Stimulated activated CD4-positive, alpha-beta T cell treated with anti-CD3 and anti-CD28 coated beads, Interleukin-1b, Interleukin-23, amount 100 ng/mL, for 4 hours (primary cell): ENCODE measurements at places on chromosomes 3 and 15.
A peak's percentile ranks its signal among the peaks of the same experiment; 100 is the strongest.

DNA sequence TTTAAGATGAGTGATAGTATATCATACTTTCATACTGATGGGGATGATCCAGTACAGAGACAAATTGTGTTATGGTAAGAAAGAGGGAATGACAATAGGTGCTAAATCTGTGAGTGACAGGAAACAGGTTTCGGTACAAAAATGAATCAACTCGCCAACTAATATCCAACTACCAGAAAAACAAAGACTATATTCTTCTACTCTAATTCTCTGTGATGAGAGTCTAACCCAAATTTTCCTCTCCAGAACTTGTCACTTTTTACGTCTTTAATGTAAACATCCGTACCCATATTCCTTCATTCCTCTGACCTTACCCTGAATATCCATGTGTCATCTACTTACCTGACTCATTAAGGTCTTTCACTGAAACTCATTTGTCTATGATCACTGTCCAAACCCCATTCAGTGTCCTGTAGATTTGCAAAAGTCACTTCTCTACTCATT lies 39.6 kb downstream of the SCAPER start:
- no peak for DNase-seq

DNA sequence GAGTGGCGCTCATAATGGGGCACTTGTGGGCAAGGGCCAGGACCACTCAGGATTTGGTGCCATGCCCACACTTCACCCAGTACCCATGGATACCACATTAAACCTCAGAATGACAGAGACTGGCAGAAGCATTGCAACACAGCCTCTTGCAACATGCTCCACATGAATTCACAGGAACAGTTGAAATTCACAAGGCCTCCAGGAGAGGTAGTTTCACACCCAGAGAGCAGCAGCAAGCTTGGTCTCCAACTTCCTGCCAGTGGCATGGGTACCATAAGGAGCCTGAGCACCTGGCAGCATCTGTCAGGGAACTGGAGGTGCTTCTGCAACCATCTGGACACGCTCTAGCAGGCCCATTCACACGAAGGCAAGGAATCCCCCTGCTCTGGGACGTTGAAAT lies 101.0 kb downstream of the OSBPL10 start:
- no peak for DNase-seq

- DNase-seq = no peak
These were observed 22.6 kb upstream of the SCG3 start for GRCh38 chr15:51658664-51659063.

- no peak for DNase-seq
These were observed 47.3 kb upstream of the PGPEP1L start for GRCh38 chr15:99054892-99055291.

- no peak for DNase-seq
These were observed 6.5 kb downstream of the PSMD2 start for GRCh38 chr3:184305577-184305976.

DNA sequence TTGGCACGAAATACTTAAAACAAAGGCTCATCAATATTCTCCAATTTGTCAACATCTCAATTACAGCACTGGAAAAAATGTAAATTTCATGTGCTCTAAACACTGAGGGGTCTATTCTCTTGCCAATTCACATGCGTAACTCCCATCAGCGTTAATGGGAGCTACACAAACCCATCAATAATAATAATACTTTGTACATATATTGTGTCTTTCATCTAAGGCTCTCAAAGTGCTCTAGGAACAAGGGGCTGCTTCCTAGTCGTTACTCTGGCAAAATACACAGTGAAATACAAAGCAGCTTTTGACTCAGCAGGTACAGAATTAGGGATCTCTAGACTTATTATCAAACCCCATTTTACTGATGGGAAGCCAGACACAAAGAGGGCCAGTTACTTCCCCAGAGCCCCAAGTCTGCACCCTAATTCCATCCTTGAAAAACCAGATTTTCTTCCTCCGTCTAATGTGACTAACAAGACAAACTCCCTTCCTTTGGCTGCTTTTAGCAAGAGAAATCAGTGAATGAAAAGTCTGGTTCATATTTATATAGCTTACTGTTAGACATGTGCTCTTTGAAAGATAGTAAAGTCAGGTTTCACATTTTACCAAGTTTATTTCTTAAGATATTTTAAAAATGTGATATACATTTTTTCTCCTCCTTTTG lies 20.0 kb downstream of the MEIS2 start:
- DNase-seq = no peak

GRCh38 chr3:152574461-152575079 lies 260.4 kb upstream of the P2RY1 start:
- peak; percentile 11 for DNase-seq

- DNase-seq = no peak
These were observed 372.8 kb upstream of the TBL1XR1 start for GRCh38 chr3:177569875-177570657.

- no peak for DNase-seq
These were observed 25.5 kb downstream of the RARB start for GRCh38 chr3:25453619-25454004.

DNA sequence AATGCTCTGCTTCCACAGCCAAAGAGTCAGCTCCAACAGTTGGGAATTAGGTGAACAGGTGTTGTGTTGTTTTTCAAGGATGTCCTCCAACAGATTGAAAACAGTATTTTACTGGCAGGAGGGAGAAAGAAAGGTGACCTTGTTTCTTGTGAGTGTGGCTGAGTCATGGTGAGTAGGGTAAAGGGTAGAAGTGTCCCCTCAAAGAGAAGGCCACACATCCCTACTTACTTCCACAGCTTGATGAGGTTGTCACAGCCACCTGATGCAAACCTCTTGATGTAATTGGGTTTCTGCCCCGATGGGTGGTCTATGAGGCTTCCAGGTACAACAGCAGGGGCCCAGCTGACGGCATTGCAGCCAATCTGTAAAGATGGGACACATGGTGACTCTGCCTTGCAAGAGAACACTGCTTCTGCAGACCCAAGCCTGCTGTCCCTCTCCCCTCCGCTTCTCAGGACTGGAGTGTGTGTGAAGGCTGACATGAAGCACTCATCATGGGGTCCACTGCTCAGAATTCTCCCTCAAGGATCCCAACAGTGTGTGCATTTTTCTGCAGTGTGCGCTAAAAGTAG lies 12.7 kb upstream of the GHRL start:
- DNase-seq = no peak

GRCh38 chr3:141011997-141012262 lies 39.2 kb upstream of the SPSB4 start:
- DNase-seq = no peak

DNA sequence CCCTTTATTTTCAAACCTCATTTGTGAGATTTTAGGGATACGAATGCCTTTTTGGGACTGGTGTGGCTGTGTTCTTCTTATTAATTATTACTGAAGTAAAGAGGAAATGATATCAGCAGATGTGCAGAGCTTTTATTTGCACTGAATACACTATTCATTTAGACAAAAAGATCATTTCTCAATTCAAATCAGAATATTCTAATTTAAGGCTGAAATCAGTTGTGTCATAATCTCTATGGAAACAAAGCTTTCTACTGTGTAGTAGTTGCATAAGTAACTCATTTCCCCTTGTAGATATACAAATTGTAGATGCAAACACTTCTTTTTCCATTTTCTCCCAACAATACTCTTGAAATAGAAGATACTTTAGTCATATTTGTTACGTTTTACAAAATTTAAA lies 56.0 kb downstream of the PDE8A start:
- DNase-seq = no peak

DNA sequence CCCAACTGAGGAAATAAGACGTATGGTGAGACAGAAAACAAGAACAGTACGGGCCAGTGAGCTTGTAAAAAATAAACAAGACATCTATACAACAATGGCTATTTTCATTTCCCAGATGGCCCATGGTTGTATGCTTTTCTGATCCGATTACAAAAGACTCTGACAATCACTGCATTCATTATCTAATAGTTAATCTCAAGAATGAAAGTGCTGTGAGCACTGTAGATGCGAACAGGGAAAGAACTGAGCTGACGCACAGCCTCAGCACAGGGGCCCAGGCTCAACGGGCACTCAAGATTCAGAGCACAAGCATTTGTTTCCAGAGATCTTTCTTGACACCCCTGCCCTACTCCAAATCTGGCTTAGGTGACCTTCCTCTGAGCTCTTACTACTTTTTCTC lies 6.9 kb downstream of the MTMR10 start:
- no peak for DNase-seq

DNA sequence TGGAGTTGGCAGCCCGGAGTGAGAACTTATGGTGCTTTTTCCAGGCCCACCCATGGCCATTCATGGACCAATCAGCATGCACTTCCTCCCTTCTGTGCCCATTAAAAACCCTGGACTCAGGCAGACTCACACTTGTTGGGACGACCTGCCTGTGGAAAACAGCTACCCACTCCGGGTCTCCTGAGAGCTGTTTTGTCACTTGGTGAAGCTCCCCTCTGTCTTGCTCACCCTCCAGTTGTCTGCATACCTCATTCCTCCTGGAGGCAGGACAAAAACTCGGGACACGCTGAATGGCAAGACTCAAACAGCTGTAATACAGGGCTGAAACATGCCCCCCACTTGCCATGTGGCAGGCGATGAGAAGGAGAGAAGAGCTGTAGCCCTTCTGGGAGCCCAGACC lies 35.2 kb downstream of the ROPN1B start:
- no peak for DNase-seq

DNA sequence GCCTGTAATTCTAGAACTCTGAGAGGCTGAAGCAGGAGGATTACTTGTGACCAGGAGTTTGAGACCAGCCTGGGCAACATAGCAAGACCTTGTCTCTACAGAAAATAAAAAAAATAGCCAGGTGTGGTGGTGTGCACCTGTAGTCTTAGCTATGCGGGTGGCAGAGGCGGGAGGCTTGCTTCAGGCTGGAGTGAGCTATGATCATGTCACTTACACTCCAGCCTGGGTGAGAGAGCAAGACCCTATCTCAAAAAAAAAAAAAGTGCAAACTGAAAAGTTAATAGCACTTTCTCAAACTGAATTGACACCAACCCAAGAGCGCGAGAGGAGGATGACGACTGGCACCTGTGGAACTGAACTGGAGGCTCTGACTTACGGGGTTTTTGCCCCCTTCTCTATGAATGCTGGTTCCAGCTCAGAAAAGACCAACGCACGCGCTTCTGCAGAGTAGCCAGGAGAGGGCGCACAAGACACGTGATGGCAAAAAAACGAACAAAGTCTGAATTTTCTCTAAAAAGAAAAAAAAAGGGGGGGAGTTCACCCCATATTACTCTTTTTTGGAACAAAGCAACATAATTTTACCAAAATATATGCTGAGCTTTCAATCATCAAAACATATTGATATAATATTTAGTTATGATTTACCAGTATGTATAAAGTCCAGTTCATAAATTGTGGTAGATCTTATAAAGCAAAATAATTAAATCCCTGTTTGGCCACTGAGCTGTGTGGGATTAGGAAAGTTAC lies 23.7 kb downstream of the CFAP92 start:
- DNase-seq = peak; percentile 58

- no peak for DNase-seq
These were observed 104.9 kb downstream of the NSUN3 start for GRCh38 chr3:94167796-94168195.

DNA sequence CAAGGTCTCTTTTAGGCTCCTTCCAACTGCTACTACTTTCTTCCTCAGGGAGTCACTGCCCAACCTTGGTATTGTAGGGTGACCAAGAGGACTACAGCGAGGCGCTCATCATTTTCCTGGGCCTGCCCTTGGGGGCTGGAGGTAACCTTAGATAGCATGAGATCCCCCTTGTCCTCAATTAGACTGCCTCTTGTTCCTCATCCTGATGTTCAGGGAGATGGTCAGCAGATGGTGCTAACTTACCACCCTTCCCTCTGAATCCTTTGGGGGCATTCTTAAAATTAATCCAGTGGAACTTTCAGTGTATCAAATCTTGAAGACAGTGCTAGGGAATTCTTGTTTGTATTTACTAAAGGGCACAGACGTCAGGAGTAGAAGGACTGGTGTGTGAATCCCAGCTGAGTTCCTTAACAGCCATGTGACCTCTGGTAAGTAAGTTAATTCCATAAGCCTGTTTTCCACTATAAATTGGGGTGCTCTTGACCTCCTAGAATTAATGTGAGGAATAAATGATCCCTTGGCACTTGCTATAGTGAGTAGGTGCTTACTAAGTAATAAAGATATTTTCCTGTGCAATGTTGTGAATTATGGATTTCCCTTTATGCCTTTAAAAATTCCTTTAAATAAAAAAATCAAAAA lies 4.1 kb upstream of the CLPX start:
- DNase-seq = no peak

DNA sequence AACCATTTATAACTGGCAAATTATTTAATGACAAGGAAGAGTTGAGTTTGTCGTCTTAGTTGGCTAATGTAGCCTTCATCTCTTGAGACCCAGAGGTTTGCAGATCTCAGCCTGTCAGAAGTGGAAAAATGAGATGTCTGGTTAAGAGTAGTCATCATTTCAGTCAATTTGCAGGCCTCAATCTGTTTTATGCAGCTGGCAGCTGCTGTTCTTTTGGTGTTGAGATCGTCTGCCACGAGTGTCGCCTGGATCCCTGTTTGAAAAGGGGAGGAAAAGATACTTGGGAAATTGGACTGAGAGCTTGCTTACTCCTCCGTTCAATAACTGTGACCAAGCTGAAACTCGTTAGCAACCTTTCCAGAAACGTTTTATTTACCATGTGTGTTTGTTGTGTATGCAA lies 2.3 kb downstream of the PHLDB2 start:
- DNase-seq = no peak

GRCh38 chr15:63870487-63871209 lies 36.9 kb upstream of the HERC1 start:
- DNase-seq = no peak

DNA sequence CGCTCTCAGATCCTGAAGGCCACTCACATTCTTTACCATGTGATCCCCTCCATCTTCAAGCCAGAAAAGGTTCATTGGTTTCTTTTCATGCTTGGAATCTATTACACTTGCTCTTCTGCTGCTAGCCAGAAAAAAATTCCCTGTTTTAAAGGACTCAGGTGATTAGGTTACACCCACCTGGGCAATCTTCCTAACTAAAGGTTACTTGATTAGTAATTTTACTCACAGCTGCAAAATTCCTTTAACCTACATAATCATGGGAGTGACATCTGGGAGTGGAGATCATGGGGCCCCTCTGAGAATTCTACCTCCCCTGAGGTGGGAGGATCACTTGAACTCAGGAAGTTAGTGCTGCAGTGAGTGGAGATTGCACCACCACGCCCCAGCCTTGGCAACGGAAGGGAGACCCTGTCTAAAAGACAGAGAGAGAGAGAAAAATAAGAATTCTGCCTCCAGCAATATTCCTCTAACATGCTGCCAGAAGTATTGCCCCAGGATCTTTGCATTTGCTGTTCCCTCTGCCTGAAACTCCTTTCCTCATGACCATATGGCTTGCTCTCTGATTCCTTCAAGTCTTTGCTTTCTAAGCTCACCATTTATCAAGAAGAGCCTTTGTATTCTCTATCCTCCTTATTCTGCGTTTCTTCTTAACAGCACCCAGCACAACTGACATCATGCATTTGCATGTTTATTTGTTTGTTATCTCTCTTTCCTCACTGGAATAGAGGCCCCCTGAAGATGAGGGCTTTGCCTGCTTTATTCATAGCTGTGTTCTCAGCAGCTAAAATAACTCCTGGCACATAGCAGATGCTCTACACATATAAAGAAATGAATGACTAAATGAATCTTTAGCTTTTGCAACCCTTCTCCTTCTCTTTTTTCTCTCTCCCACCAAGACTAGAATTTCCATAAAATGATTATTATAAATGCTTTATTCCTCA lies 68.2 kb downstream of the EDEM1 start:
- DNase-seq = no peak
